MCF 10A (cell line): ENCODE measurements at places on chromosomes 13 and 19. TPM values are rescaled to one million over a fixed set of nuclear protein-coding genes. Genes with fewer than 3 reads are reported as not detected.

- no peaks in the 10 kb centered on the region for H3K27me3 ChIP-seq
- H3K27ac ChIP-seq, result no peak overlapping the region
- H3K36me3 ChIP-seq, result no peaks in the 10 kb centered on the region
- no peak for DNase-seq
- H3K4me1 ChIP-seq, result no peaks in the 10 kb centered on the region
Measured at GRCh38 chr13:111512707-111513106, 192.3 kb downstream of the TEX29 start.

- no peaks in the 10 kb centered on the region for H3K27me3 ChIP-seq
- DNase-seq, result no peak
- H3K27ac ChIP-seq, result no peak overlapping the region
- H3K4me3 ChIP-seq, result no peak overlapping the region
Measured at GRCh38 chr13:66879988-66880387, 350.1 kb downstream of the PCDH9 start.

- DNase-seq, result no peak
- no peak overlapping the region for H3K4me3 ChIP-seq
- H3K4me1 ChIP-seq, result no peaks in the 10 kb centered on the region
- H3K27me3 ChIP-seq, result peaks cover 32% of the 10 kb centered on the region
- H3K36me3 ChIP-seq, result no peaks in the 10 kb centered on the region
Measured at GRCh38 chr13:28817204-28817603, 2.9 kb upstream of the MTUS2 start.

- H3K4me3 ChIP-seq, result peak overlapping the region; percentile 95
- DNase-seq, result peak; percentile 59
- H3K36me3 ChIP-seq, result peaks cover 14% of the 10 kb centered on the region
- peaks cover 46% of the 10 kb centered on the region for H3K4me1 ChIP-seq
- peak overlapping the region; percentile 81 for H3K27ac ChIP-seq
Measured at GRCh38 chr19:19406878-19407632, 1.6 kb downstream of the GATAD2A start.

Gene ZNF541
- not detected in 2 replicates for total RNA-seq

Gene AP1M2
- 1.8 and 6.1 TPM in 2 replicates for total RNA-seq

Gene TEX26
- total RNA-seq, result not detected in 2 replicates

Gene ZNF471
- total RNA-seq, result not detected in 2 replicates

Gene C19orf85
- total RNA-seq, result 0.23 and 0.32 TPM in 2 replicates

Gene CEACAM16
- total RNA-seq, result not detected in 2 replicates

Gene ZNF256
- 0.54 and 0.69 TPM in 2 replicates for total RNA-seq
